ENCODE measurements at places on chromosomes 3 and 15. TPM values are rescaled to one million over a fixed set of nuclear protein-coding genes. Genes with fewer than 3 reads are reported as not detected.

GRCh38 chr3:129661766-129662165, 55.3 kb upstream of the PLXND1 start:
- DNase-seq: no peak

DNA sequence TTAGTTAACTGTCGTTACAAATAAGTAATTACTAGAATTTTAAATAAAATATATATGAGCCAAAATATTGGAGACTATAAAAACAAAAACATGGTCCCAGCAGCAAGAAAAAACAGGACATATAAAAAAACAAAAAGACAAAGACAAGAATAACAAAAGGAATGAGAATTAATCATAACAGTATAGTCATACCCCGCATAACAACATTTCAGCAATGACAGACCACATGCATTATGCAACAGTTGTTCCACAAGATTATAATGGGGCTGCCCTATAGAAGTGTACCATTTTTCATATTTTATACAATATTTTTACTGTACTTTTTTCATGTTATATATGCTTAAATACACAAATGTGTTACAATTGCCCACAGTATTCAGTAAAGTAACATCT, 5.6 kb downstream of the HLTF start:
- DNase-seq: no peak

- DNase-seq: no peak
Measured at GRCh38 chr3:114941626-114942309, 205.3 kb downstream of the ZBTB20 start.

The SATB1 gene
- polyA plus RNA-seq: 33.4 TPM

DNA sequence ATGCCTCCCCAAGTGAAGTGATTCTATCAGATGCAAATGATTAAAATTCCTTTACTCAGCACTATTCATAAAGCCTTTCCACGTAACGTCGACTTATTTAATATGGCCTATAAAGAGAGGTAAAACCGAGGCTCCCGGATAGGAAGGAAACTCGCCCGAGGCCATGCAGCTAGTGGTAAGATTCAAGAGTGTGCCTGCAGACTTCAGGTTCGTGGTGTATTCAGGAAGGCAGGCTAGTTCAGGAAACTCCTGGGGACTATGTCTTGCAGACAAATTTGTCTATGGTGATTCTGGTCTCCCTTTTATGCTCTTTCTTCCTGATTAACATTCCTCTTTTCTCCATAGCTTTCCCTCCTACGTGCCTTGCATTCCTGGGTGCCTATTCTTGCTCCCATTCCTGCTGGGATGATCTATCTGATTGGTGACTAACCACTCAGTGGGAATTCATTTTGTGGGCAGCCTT, 150.7 kb downstream of the SST start:
- DNase-seq: peak; percentile 61

DNA sequence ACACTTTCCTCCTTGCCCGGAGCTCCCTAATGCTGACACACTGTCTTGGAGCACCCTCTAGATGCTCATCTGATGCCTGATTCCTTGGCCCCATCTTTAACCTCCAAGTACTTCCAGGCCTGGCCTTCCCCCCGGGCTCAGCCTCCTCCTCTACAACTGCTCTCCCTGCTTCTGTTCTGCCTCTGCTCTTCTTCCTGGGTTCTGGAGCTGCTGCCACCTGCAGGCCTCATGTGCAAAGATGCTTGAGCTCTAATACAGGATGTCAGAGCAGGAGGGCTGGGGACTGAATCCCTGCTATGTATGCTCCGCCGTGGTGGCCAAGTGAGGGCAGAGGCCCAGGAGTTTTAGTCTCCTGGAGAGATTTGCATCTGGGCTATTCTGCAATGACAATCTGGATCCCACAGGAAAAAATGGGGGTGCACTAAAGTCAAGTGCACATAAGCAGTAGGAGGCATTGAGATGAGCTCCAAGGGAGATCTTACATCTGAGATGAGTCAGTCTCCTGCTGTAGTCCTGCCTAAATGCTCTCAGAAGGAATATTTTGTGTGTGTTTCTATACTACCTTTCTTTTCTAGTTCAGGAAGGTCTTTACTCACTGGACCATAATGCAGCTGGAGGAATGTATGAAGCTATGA, 296.3 kb downstream of the UACA start:
- peak; percentile 65 for DNase-seq

The ZNF860 gene
- 1.3 TPM for polyA plus RNA-seq

The MORC1 gene
- not detected for polyA plus RNA-seq

DNA sequence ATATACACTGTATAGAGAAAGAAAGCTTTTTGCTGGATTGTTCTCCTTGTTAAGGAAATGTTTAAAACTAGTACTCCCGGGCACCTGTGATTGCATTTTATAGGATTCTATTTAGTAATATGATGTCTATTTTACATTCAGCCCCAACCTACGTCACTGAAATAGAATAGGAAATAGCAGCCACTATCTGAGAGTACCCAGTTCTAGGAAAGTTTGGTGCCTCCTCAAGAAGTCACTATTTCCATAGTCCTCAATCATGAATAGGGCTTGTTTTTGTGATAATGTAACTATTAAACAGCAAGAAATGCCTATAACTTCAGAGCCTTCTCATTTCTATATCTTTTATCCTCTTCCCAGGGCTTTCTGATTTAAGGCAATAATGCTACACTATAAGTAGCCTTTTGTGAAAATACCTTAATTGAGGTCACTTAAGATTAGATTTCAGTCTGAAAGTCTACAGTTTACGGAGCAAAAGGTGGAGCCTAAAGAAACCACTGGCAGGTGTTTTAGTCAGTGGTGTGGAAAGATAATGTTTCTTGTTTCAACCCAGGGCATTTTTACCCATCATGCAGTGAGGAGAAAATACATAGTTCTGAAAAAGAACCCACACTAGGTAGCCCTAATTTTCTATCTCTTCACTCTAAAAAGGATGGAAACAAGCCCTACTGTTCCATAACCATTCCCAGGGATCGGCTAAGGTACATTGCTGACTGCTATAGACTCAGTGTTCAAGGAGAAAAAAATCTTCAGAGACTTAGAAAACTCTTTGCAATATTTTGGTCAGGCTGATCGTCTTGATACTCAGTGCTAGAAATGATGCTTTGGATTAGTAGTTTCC, 38.7 kb downstream of the TIGIT start:
- no peak for DNase-seq

The STXBP5L gene
- 0.03 TPM for polyA plus RNA-seq

The ADPRH gene
- polyA plus RNA-seq: 8.8 TPM

The KLHL40 gene
- 118 TPM for polyA plus RNA-seq

The CHL1 gene
- 2.8 TPM for polyA plus RNA-seq

DNA sequence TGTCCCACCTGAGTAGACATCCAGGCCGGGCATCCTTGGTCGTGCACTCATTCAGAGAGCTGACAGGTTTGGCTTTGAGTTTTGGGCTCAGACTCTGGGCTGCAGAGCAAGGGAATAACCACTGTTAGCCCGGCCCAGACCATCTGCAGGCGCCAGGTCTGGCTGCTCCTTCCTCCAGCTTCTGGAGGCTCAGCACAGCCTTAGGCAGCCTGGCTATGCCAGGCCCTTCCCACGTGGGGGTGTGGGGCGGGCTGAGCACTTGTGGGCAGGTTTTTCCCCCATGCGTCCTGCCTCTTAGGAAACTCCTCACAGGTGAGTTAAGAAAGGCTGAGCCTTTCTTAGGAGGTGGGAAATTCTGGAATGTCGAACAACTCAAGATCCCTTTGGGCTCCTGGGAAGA, 11.2 kb downstream of the PLA2G4B start:
- DNase-seq: no peak

DNA sequence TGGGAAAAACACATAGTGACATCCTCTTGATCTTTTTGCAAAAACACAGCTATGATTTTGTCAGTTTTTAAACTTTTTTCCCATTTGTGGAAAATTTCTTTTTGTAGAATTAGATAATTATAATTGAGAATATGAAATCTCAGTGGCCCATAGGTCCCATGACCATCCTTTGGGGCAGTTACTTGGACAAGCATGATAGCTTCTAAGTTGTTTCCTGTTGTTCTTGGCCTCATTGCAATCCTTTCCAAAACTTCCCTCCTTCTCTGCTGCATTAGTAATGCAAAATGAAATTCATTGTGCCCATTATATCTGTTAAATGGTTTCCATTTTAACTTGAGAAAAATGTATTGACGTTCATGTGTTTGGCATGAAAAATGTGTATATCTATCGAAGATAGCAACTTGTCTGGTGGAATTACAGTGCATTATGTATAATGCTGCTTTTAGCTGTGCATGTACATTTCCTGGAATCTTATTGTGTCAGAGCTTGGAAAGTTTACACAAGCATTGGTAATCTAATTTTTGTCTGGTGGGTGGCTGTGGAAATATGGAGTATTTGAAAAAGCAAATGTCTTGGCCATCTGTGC, 70.0 kb downstream of the MDFIC2 start:
- DNase-seq: no peak

DNA sequence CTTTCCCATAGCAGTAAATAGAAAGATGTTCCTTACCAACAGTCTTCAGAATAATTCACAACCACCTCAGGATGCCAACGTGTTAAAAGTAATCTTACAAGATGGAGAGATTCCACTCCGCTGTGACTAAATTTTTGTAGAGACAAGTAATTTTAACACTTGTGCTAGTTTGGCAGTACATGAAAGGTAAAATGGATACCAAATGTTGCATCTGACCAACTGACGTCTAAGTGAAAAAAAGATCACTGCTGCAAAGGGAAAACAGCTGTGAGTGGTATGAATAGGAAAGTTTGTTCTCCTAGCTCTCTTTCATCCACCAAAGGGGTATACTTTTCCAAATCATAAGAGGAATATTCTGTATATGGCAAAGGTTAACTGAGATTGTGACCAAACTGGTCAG, 2.6 kb downstream of the SPG21 start:
- DNase-seq: no peak

DNA sequence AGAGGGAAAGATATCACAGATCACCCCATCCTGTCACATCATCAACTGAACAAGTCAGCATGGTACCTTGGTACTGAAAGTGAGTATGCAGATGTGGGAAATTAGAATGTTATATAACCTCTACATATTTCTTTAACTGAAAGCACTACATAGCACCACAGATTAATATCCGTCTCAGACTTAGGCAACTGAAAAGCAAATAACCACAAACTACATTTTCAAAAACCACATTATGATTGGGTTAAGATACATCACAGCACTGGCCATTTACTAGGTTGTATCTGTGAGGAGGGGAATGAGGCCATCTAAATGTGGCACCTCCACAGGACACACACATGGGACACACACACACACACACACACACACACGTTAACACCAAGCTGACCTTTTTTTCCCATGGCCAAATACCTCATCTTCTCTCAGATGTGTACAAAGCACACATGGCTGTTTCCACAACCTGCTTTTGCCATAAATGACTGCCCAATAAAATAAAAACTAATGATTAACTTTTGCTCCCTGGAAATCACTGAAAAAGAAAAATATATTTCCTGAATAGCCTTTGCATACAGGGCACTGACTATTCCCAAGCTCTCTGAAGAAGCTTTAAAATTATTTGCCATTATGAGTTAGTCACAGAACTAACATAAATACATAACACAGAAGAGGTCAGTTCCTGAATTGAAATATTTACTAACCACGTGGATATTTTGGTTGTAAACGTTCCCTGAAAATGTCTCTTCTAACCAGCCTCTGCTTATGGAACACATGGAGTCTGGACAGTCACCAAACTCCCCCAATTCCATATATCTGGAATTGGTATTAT, 60.1 kb downstream of the SUMF1 start:
- DNase-seq: no peak

- no peak for DNase-seq
Measured at GRCh38 chr15:29825227-29825626, 3.0 kb upstream of the TJP1 start.

- DNase-seq: no peak
Measured at GRCh38 chr3:111681661-111682426, 86.7 kb upstream of the ZBED2 start.

DNA sequence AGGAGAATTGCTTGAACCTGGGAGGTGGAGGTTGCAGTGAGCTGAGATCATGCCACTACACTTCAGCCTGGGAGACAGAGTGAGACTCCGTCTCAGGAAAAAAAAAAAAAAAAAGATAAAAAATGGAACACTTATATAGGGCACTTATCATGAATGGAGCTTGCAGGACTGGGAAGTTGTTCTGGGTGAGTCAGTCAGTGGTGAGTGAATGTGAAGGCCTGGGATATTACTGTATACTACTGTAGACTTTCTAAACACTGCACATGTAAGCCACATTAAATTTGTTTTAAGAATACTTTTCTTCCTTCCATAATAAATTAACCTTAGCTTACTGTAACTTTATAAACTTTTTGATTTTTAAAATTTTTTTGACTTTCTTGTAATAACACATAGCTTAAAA, 59.8 kb downstream of the SFMBT1 start:
- no peak for DNase-seq

DNA sequence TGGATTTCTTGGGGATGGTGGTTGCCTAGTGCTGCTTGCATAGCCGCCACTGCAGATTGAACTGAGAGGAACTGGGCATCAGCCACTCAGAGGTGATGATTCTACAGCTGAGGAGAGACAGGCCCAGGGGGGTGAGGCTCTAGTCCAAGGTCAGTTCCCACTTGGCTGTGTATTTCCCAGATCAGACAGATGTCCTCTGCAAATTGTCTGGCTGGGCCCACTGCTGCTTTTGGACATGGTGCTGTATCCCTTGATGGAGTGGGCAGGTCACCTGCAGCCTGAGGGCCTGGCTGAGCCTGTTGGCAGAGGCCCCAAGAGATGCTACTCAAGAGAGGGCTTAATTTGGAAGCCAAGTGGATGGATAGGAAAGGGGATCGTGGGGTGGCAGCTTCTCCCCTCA, 124.5 kb upstream of the CTDSPL start:
- DNase-seq: no peak

GRCh38 chr3:153903430-153903829, 217.8 kb upstream of the ARHGEF26 start:
- DNase-seq: no peak

DNA sequence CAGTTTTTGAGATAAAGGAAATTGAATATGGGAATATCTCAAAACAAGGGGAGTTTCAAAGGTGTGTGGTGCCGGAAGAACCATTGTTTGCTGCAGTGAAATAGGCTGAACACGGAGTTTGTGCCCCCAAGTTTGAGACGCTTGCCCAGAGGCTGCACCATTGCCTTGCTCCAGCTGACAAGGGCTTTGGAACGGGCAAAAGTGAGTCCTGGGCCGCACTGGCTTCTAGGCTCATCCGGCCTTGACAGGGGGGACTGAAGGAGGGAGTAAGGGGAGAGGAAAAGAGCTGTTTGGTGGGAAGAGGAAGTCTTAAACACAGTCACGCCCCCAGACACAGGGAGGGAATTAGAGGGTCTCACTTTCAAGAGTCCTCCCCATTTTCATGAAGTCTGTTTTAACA, 269.9 kb downstream of the FAM43A start:
- DNase-seq: no peak

The TMOD2 gene
- polyA plus RNA-seq: 7.7 TPM

- no peak for DNase-seq
Measured at GRCh38 chr15:73558529-73558928, 74.7 kb downstream of the NPTN start.

GRCh38 chr3:177615015-177615414, 417.7 kb upstream of the TBL1XR1 start:
- DNase-seq: peak; percentile 86

All from muscle of back (tissue), 13 donors.